ENCODE measurements at places on chromosomes 3 and 15.

DNA sequence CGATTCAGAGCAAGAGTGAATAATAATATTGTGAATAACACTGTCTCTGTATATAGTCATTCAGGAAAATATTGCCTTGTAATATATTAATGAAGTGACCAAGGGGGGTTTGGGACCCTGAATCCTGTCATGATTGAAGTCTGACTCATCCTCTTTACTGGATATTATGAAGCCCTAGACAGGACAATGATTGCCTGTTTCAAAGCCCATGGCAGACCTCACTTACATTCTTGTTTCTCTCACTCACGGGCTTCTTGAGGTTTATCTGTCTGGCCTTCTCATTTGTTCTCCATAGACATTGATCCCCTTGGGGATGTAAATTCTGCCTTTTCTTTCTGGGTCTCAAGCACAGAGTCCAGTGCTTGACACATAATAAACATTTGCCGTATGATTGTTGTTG, 449.3 kb upstream of the THRB start:
- no peak for DNase-seq

DNA sequence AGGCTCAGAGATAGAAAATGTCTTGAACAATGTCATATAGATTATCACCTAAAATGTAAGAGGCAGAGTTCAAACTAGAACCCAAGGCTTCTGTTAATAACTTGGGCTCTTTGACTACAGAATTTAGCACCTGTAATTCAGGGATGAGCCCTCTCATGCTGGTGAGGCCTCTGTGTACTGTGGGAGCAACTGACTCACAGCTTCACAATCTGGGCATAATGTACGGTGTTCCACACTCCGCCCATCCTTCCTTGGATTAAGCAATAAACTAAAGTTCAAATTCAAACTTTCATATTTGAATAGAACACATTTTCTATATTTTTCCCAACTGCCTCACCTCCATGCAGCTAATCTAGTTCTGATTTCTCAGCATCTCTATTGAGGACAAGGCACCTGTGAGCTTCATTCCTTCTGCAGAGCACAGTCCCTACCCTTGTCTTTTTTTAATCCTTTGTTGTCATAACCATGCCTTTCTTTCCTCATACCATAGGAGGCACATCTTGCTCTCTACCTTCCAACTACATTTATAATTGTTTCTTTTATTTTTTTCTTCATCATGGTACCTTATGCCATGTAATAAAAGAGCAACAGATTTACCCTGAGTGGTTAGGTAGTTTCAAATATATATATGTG, 392.1 kb downstream of the NLGN1 start:
- DNase-seq, result peak; percentile 12

DNA sequence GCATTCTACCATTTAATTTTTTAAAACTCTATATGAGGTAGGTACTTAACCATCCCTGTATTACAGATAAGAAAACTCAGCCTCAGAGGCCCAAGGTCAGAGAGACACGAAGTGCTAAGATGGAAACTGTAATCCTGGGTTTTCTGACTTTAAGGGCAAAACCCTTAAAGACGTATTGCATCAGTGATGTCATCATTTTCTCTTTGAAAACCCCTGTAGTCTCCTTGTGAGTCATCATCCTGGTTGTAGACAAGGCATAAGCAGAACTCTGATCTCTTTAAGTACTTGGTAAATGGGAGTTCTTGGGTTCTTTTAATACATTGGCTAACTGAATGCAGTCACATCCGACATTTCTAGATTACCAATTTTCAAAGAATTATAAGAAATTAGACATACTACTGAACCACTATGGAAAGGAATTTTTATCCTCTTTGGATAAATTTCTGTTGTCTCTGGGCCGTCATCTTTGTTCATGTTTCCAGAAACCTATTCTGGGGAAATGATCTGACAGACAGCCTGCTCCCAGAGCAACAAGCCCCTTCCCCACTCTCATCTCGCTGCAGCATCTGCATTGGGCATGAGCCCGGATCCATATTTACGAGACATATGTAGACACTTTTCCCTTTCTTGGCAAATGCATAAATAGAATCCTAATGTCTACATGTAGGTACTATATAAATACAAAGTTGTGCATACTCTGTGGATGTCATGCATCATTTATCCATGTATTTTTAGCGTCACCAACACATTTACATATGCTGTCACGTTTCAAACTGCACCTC, 48.7 kb upstream of the MDFIC2 start:
- peak; percentile 27 for DNase-seq

DNA sequence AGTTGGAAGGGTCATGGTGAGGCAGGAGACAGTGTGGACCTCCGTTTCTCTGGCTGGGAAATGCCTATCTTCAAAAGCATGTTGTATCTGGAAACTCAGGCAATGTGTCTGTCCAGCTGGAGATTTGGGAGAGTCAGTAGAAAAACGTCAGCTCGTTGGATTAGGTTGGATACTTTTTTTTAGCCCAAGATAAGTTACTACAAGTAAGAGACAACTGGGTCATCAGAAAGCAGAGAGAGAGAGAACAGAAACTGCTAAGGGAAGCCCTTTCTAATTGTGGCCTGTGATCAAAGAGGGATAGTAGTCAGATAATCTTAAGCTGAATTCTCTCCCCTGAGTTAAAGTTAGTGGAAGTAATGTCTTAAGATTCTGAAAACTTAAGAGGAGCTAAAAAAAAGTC, 78.9 kb upstream of the ZNF280D start:
- no peak for DNase-seq

- no peak for DNase-seq
Measured at GRCh38 chr3:35639254-35640186, at the start of gene ARPP21. Gene ARPP21, plus strand, starts transcription at chr3:35639525. Its CDS starts 42,227 bp downstream, at chr3:35681752.
